ENCODE measurements at places on chromosomes 2 and 18.

GRCh38 chr2:136798766-136799165 is 33.4 kb downstream of the THSD7B start:
- DNase-seq = no peak

GRCh38 chr2:135954020-135954601 is 31.3 kb downstream of the DARS1 start:
- no peak for DNase-seq

DNA sequence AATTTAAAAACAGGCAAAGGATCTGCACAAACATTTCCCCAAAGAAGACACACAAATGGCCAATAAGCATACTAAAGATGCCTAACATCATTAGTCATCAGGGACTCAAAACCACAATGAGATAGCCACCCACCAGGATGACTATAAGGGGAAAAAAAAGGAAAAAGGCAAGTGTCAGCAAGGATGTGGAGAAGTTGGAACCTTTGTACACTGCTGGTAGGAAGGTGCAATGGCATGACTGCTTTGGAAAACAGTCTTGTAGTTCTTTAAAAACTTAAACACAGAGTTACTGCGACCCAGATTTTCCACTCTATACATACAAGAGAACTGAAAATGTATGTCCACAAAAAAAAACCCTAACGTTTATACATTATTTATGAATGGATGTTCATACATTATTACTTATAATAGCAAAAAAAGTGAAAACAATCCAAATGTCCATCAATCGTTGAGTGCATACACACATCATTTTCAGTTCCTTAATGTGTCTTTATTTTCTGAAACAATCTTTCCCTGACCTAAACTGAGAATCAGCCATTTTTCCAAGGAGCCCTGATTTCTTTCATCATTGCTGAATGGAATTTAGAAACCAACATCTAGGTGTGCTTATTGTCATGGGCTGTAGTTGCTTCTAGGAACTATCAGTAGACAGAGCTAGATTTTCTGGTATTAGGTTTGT is 64.7 kb upstream of the TLK1 start:
- peak; percentile 94 for DNase-seq

DNA sequence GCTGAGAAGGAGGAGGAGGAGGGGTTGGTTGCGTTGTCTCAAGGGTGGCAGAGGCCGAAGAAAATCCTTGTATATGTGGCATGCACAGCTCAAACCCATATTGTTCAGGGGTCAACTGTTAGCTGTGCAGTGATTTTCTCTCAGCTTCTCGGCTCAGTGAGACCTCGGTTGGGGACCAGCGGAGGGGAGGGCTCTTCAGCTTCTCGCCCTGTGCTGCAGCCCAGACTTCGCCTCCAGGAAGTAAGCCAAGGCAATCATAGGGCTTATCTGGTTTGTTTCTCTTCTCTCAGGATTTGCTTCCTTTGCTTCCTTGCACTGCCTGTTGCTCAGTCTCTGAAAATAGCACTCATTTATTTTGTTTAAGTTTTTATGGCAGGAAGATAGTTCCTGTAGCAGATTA is 85.5 kb downstream of the SOWAHC start:
- no peak for DNase-seq

DNA sequence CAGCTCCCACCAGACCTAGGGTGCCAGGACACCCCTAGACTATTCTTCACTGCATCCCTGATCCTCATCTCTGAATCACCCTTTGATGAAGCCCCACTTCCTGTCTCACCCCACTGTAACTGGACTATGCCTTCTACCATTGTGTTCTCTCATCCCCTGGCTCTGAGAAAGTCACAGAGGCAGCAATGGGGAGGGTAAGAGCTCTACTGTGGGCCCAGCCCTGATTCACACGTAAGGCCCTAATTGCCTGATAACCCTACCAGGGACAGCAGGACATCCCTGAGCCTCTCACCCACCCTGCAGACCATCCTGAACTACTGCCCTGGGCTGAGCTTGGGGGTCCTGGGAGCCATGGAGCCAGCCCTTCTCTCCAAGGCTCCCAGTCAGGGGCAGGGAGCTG is 1.5 kb upstream of the PROM2 start:
- no peak for DNase-seq

- DNase-seq = no peak
Observed at GRCh38 chr2:575030-575726, 102.0 kb downstream of the TMEM18 start.
